ENCODE measurements at places on chromosomes 11 and 22. TPM values are rescaled to one million over a fixed set of nuclear protein-coding genes. Genes with fewer than 3 reads are reported as not detected.

The TOLLIP gene
- total RNA-seq: 30.6 TPM

The F2 gene
- total RNA-seq: not detected

The ZNF214 gene
- 1.8 TPM for total RNA-seq

The ACTN3 gene
- total RNA-seq: not detected

The PHLDB1 gene
- total RNA-seq: 114 TPM

The WBP2NL gene
- total RNA-seq: 0.72 TPM

The ZNF280B gene
- total RNA-seq: 1.8 TPM

The CATSPERZ gene
- total RNA-seq: not detected

The OR51B4 gene
- total RNA-seq: not detected

The SLC22A24 gene
- not detected for total RNA-seq

The C11orf91 gene
- not detected for total RNA-seq

The ZNF215 gene
- total RNA-seq: 0.80 TPM

The NAGA gene
- total RNA-seq: 32.9 TPM

The XNDC1N gene
- 6.2 TPM for total RNA-seq

The CASP1 gene
- 44.0 TPM for total RNA-seq

The MS4A3 gene
- not detected for total RNA-seq

The PRR33 gene
- total RNA-seq: not detected

The MMP13 gene
- 0.13 TPM for total RNA-seq

The HTATIP2 gene
- total RNA-seq: 45.9 TPM

The SERHL2 gene
- 0.48 TPM for total RNA-seq

The OR51F2 gene
- total RNA-seq: not detected

The ARHGEF17 gene
- total RNA-seq: 39.8 TPM

The FIBIN gene
- total RNA-seq: 40.3 TPM
